ENCODE measurements at places on chromosomes 7 and 10. TPM values are rescaled to one million over a fixed set of nuclear protein-coding genes. Genes with fewer than 3 reads are reported as not detected.
A peak's percentile ranks its signal among the peaks of the same experiment; 100 is the strongest.

- no peak for DNase-seq
Measured at GRCh38 chr10:125778556-125778955, 2.9 kb upstream of the MMP21 start.

DNA sequence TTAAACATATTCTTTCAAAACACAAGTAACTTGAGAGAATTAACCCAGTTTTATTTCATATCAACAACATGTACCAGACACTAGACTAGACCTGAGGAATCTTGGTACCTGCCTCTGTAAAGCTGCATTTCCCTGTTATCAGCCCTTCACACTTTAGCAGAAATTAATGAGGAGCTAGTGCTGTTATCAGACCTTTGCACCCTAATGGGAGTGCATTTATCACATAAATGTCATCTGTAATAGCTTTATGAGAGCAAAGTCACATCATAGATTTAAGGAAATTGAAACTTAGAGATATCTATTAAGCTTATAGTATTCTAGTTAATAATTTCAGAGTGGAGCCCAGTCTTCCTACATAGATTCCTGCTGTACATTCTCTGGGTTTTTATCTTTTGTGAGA, 270.4 kb upstream of the YAE1 start:
- DNase-seq, result no peak

DNA sequence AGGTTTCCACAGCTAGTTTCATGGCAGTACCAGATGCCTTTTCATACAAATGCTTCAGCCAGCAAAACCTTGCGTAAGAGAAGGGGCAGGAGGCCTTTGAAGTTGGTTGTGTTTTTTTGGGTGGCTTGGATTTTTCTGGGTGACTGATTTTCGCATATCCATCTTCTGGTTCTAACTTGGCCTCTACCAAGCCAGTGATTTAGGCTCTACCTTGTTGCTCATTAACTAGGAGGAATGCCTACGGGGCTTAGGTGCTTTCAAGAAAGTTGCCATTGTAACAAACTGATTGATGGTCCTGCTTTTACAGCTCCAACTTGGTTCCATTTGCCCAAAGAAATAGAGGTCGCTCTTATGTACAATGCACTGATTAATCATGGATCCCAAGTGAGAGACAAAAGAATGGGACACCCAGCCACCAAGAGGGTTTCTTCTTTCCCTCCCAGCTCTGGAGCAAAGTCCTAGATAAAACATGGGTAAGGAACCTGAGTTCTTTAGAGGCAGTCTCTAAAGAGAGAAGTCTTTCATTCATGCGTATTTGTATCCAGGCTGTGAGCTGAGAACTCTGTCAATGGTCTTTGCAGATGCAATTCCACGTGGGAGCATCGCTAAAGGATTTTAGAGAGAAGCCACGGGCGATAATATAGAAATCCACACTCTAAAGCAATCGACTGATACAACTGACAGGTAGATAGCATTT, 92.1 kb upstream of the FGFR2 start:
- no peak for DNase-seq

- no peak for DNase-seq
Measured at GRCh38 chr7:55349121-55349520, 16.0 kb upstream of the LANCL2 start.

GRCh38 chr7:40234046-40234445, 99.2 kb downstream of the SUGCT start:
- no peak for DNase-seq

GRCh38 chr7:1666823-1667565, 3.1 kb upstream of the ELFN1 start:
- DNase-seq, result no peak

- DNase-seq, result no peak
Measured at GRCh38 chr10:89213191-89213808, 6.2 kb upstream of the CH25H start.

DNA sequence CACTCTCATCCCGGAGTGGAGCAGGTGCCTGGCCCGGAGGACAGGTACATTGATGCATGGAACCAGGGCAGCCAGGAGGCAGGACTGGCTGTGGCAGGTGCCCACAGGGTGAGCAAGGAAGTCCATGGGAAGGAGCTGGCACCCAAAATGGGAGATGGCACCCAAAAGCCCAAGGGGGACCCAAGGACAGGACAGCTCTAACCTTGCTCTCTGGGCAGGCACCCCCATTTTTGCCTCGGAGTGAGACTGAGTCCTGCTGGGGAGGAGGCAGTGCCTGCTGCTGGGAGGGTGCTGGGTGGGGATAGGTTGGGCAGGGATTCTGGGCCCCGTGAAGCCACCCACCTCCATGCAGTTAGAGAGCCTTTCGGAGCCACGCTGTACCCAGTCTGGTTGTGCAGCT, 234.5 kb downstream of the TCERG1L start:
- no peak for DNase-seq

GRCh38 chr7:159083698-159084068, 61.0 kb downstream of the VIPR2 start:
- DNase-seq, result no peak

- no peak for DNase-seq
Measured at GRCh38 chr10:66844176-66844942, 81.5 kb upstream of the LRRTM3 start.

GRCh38 chr7:5469375-5470166, 45.9 kb upstream of the TNRC18 start:
- DNase-seq, result no peak

DNA sequence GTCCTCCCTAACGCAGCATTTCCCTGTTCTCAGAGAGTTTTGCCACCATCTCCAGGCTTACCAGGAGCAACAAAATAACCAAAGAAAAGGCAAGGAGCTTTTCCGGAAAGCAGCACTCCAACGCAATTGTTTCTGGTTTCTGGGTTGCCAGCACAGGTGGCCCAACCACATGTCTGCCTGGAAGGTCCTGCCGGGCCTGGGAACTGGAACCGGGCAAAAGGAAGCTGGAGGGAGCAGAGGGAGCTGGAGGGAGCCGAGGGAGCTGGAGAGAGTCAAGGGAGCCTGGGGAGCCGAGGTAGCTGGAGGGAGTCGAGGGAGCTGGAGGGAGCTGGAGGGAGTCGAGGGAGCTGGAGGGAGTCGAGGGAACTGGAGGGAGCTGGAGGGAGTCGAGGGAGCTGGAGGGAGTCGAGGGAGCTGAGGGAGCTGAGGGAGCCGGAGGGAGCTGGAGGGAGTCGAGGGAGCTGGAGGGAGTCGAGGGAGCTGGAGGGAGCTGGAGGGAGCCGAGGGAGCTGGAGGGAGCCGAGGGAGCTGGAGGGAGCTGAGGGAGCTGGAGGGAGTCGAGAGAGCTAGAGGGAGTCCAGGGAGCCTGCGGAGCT, 54.6 kb downstream of the STK32C start:
- DNase-seq, result no peak

- DNase-seq, result no peak
Measured at GRCh38 chr7:80588591-80588990, 49.9 kb upstream of the CD36 start.

GRCh38 chr10:28640551-28640950, 36.8 kb upstream of the BAMBI start:
- no peak for DNase-seq

- no peak for DNase-seq
Measured at GRCh38 chr10:79025199-79025832, 43.5 kb upstream of the ZMIZ1 start.

GRCh38 chr10:132774902-132775863, 10.8 kb downstream of the NKX6-2 start:
- no peak for DNase-seq

DNA sequence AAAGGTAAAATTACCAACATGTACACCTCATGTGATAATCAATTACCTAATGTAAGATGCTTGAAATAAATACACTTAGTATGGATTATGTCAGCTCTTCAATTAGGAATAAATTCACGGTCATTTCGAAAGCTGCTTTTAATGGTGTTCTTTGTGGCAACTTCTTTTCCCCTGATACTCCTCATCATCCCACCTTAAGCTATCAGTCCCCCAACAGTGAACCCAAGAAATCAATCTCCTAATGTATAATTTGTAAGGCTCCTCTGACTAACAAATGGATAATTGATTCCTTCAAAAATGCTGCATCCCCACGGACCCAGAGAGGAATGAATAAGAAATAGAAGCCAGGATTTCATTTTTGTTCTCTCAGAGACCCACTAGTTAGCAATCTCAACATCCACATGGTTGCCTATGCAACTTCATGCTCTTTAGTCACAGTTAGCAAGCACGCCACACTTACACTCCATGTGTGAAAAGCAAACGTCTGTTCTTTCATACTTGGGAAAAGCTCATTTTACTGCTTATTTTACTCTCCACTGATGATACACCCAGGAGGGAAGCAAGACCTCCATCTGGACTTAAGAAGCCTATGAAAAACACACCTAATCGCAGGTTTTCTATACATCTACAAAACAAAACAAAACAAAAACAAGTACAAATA, 70.1 kb downstream of the VPS41 start:
- DNase-seq, result no peak

DNA sequence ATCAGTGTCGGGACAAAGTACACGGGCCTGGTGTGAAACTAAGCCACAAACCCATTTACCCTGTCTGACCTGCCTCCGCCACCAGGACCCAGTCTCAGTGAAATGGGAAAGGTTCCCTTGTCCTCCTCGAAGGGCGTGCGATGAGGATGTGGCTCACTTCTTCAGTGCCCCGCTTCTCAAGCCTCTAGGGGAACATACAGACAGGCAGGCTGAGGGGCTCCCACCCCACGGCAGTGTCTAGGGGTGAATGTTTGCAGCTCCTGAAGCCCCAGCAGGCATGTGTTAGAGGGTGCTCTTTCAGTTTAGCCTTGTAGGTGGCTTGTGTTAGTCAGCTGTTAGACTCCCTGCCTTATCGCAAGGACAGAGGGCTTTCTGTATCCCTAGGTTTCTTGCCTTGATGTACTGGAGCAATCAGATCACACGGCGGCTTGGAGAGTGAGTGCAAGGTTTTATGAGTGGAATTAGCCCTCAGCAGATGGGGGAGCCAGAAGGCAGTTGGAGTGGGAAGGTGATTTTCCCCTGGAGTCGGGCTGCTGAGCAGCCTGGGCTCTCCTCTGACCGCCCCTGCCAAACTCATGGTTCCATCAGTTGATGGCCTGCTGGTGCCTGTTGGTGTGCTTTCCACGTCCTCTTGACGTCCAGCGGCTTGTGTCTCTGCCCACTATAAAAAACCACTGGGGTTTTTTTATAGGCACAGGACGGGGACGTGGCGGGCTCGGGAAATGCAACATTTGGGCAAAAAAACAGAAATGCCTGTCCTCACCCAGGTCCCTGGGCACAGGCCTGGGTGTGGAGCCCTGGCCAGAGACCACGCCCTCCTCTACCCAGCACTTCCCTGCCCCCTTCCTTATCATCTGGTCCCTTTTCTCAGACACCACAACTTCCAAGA, 759 bp downstream of the NUDT1 start:
- peak; percentile 6 for DNase-seq

GRCh38 chr7:131921016-131921415, 364.6 kb upstream of the PODXL start:
- no peak for DNase-seq

GRCh38 chr7:127252778-127253280, at the start of gene GRM8:
Gene GRM8 (minus strand): TSS chr7:127252941.
- DNase-seq, result no peak

DNA sequence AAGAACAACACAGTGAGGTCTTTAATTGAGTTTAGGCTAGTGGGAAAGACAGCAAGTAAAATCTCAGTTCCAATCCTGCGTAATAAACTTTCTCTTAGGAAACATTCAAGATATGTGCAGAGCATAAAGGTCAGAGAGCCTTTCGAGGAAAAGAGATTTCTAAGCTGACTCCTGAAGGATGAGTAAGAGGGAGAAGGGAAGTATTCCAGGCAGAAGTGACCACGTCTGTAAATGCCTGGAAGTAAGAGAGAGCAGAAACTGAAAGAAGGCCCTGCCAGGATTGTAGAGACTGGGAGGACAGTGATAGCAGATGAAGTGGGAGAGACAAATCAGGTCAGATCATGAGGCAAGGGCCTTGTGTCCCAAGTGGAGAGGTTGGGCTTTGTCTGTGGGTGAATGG, 41.8 kb downstream of the PNLIPRP3 start:
- no peak for DNase-seq

DNA sequence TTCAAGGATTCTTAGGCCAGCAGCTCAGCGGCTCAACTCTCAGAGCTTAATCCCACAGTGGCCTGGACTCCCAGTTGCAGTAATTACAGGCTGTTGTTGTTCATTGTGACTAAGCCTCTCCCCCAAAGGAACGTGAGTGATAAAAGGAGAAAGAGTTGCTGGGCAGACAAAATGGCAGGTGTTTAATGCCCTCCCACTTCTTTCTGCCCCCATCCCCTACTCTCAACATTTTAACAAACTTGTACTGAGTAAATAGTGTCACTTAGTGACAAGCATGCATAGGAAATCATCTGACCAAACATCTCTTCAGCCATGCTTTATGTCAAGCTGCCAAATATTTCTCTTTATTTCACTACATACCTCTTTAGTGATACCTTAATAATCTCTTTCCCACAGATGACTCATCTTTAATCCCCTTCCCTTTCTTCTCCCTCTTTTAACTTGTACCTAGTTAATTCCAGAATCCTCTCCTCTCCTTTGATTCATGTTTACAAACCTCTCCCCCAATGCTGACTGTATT, 12.4 kb upstream of the MTERF1 start:
- DNase-seq, result no peak

DNA sequence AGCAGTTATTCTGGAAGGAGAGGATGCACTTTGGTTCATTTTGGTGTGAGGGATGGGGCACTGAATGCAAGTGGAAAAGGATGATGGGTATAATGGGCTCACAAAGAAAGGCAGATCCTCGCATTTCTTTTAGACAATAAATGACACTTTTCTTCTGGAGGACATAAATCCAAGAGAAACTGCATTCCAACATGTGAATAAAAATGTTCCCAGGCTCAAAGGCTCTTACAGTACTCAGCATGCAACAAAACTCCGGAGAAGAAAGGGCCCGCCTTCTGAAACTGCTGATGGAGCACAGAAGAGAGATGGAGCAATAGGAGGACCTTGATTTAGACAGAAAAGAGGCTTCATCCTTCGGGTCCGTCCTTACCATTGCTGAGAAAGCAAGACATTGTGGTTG, 538.2 kb upstream of the DPP6 start:
- DNase-seq, result no peak

DNA sequence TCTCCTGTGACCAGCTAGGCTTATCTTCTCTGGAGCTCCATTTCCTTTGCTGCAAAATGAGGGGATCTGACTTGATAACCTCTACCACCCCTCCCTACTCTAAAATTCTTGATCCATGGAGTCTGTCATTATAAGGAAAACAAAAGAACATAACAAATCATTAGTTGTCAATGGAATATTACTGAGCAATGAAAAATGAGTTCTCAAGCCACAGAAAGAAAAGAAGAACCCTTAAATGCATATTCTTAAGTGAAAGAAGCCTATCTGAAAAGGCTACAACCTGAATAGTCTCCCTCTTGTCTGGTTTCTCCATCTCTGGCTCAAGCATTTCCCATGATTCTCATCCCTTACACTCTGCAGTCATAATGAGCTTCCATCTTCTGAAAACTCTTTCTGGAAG, 110.4 kb downstream of the PRKCQ start:
- no peak for DNase-seq

- no peak for DNase-seq
Measured at GRCh38 chr10:95865814-95866466, 41.8 kb upstream of the CC2D2B start.

The PTN gene
- not detected for total RNA-seq

The SUN3 gene
- not detected for total RNA-seq

The PI4K2A gene
- 19.7 TPM for total RNA-seq

The HOXA3 gene
- total RNA-seq, result not detected

The ITIH5 gene
- total RNA-seq, result not detected

The PGAM2 gene
- total RNA-seq, result 0.78 TPM

The RASA4B gene
- 25.4 TPM for total RNA-seq

The GIMAP5 gene
- total RNA-seq, result 53.8 TPM

The ERV3-1 gene
- 6.7 TPM for total RNA-seq

The DRGX gene
- total RNA-seq, result not detected

The SEC24C gene
- 112 TPM for total RNA-seq

The LIPF gene
- not detected for total RNA-seq

The SLC26A4 gene
- 7.2 TPM for total RNA-seq

The CCL24 gene
- not detected for total RNA-seq

The NANOS1 gene
- total RNA-seq, result 1.0 TPM

The ADRB1 gene
- not detected for total RNA-seq
